ENCODE measurements at places on chromosomes 6 and 20. TPM values are rescaled to one million over a fixed set of nuclear protein-coding genes. Genes with fewer than 3 reads are reported as not detected.

The HRH3 gene
- not detected for total RNA-seq

The PLAGL2 gene
- 2.3 TPM for total RNA-seq

The CCN5 gene
- 21.1 TPM for total RNA-seq

The C20orf144 gene
- under 0.01 TPM for total RNA-seq

The C20orf204 gene
- 0.26 TPM for total RNA-seq

The XKR7 gene
- total RNA-seq: not detected

The ARFGEF3 gene
- under 0.01 TPM for total RNA-seq

The MYBL2 gene
- total RNA-seq: 0.26 TPM

All from fibroblast of lung (primary cell).